ENCODE measurements at places on chromosomes 16 and 17.

- no peak for DNase-seq
Observed at GRCh38 chr16:86205521-86206245, 304.6 kb upstream of the FOXF1 start.

DNA sequence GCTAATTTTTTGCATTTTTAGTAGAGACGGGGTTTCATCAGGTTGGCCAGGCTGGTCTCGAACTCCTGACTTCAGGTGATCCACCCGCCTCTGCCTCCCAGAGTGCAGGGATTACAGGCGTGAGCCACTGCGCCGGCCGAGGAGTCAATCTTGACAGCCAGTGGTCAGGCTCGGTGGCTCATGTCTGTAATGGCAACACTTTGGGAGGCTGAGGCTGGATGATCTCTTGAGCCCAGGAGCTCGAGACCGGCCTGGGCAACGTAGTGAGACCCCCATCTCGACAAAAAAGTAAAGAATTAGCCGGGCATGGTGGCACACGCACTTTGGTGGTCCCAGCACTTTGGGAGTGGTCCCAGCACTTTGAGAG is 608 bp upstream of the PGS1 start:
- DNase-seq: no peak

DNA sequence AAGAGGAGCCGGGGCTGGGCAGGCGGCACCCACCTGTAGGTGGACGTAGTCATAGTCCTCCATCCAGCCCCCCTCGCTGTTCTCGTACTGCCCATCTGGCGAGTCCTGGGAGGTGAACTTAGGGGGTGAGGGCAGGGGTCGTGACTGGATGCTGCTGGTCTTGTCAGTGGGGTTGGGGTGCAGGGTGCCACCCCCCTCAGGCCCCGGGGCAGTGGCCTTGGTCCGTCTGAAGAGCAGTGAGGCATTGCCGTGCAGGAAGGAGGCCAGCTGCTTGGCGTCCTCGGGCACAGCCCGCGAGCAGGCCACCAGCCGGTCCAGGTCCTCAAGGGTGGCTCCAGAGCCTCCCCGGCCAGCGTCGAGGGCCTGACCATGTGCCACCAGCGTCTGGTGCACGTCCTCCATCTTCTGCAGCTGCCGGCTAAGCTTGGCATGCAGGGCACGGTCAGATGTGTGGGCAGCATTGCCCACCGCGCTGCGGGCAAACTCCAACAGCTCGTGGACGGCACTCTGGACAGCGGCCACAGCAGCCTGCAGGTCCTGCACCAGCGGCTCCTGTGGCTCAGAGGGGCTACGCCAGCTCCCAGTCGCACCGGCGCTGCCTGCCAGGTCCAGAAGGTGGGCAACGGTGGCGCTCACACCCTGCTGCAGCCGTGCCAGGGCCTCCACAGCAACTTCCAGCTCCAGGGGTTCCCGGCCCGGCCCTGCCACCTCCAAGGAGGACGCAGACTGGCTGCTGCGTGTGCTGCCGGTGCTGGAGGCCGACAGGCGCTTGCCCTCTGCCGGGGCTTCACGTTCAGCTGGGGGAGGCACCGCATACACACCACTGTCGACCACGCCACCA is 16.3 kb downstream of the CTRB1 start:
- no peak for DNase-seq

GRCh38 chr16:11667824-11668622 is at the start of gene SNN:
Gene SNN (plus strand): TSS chr16:11668455. CDS start chr16:11676060, 7,605 bp downstream.
- DNase-seq: peak; percentile 75

DNA sequence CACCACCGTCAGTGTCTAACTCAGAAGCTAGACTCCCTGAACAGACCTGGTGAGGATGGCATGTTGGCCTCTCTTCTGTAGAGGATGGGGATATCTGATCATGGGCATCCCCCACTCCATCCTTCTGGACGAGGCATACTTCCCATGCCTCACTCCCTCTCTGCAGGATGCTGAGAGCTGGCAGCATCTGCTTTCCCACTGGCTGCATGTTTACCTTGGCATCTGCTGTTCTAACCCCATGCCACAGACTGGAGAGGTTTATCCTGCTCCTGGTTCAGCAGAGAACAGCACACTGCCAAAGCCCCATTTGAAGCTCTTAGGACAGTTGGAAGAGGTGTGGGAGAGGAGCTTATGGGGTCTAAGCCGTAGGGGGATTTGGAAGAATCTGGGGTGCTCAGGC is 46.0 kb downstream of the YPEL2 start:
- DNase-seq: no peak

- no peak for DNase-seq
Observed at GRCh38 chr16:10906914-10907756, 30.1 kb downstream of the CIITA start.

DNA sequence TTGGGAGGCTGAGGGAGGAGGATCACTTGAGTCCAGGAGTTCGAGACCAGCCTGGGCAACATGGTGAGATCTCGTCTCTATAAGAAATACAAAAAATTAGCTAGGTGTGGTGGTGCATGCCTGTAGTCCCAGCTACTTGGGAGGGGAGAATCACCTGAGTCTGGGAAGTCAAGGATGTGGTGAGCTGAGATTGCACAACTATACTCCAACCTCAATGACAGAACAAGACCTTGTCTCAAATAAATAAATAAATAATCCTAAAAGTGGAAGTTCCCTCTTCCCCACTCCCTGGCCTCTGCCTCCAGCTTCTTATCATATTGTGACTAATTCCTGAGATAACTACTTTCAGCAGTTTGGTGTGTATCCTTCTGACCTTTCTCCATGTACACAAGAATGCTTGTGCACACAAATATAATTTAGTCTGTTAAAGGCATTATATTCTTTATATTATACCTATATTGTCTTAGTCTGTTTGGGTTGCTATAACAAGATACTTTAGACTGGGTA is 23.5 kb upstream of the DNAJA2 start:
- no peak for DNase-seq

- DNase-seq: no peak
Observed at GRCh38 chr17:70804161-70804560, 634.8 kb downstream of the KCNJ2 start.

GRCh38 chr17:65697661-65698060 is 136.2 kb upstream of the AXIN2 start:
- no peak for DNase-seq

- DNase-seq: no peak
Observed at GRCh38 chr16:14407786-14408399, 222.2 kb downstream of the PARN start.

GRCh38 chr16:57607676-57608461 is 20.6 kb upstream of the ADGRG1 start:
- no peak for DNase-seq

GRCh38 chr16:83037884-83038283 is 411.1 kb downstream of the CDH13 start:
- DNase-seq: no peak

- no peak for DNase-seq
Observed at GRCh38 chr17:67052720-67053437, 8.5 kb downstream of the CACNG1 start.

GRCh38 chr17:73910206-73910605 is 266.0 kb upstream of the SDK2 start:
- DNase-seq: no peak

- no peak for DNase-seq
Observed at GRCh38 chr16:69495821-69496220, 69.9 kb upstream of the NFAT5 start.

DNA sequence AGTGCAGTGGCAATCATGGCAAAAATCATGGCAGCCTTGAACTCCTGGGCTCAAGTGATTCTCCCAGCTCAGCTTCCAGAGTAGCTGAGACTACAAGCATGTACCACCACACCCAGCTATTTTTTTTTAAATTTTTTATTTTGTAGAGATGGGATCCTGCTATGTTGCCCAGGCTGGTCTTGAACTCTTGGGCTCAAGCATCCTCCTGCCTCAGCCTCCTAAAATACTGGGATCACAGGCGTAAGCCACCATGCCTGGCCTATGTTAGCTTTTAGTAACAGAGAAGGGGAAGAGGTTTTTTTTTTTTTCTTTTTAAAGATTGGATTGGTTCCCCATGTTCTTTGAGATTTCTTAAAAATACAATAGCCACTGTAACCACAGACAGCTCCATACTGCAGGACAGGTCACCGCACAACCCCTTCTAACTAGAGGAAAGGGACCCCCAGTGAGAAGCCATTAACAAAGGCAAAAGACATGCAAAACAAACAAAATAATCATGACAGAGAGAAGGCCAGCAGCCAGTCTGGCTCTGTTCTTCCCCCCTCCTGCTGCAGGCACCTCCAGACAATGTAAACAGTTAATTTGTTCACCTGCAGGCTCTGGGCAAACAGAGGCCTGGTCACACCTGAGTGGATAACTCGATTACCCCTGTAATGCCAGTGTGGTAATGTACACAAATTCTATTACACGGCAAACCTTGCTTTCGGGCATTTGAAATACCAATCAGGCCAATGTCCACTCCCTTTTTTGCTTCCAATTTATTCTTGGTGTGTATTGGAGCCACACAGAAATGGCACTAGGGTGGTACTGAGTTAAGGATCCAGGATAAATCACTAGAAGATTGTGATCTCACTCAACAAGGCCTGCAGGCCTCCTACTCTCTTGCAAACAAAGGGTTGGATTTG is 52.9 kb downstream of the SNX11 start:
- DNase-seq: no peak

GRCh38 chr16:46884513-46885293 is 541 bp downstream of the GPT2 start:
- no peak for DNase-seq

DNA sequence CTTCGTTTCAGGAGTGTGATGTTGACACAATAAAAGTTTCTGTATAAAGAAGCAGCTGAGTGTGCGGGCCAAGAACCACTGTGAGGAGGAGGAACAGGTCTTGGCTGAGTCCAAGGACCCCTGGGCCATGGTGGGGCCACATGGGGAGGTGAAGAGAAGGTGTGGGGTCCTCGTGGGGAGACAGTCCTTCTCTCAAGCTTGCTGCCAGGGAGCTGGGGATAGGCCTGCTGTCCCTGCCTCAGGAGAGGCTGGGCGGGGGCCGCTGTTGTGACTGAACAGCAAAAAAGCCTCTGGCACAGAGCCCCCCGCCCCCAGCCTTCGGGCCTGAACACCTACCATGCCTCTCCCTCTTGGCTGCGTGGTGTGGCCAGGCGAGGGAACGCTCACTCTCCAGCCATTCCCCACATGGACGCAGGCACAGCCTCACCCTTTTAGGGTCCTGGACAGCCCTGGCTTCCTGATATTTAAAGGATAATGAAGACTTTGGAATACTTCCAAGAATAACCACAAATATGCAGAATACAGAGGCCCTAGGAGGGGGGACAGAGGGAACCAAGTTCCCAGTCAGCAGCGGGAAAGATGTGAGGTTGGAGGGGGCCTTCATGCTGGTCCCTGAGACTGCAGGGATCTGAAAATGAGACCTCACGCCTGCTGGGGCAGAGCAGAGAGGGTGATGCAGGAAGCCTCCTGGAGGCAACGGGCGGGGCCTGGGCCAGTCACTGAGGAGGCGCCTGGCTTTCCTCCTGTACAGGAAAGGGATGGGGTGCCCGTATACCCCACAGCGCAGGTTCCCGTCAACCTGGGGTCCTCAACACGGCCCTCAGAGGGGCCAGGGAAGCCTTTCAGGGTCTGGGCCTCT is 100.0 kb upstream of the CREBBP start:
- no peak for DNase-seq

DNA sequence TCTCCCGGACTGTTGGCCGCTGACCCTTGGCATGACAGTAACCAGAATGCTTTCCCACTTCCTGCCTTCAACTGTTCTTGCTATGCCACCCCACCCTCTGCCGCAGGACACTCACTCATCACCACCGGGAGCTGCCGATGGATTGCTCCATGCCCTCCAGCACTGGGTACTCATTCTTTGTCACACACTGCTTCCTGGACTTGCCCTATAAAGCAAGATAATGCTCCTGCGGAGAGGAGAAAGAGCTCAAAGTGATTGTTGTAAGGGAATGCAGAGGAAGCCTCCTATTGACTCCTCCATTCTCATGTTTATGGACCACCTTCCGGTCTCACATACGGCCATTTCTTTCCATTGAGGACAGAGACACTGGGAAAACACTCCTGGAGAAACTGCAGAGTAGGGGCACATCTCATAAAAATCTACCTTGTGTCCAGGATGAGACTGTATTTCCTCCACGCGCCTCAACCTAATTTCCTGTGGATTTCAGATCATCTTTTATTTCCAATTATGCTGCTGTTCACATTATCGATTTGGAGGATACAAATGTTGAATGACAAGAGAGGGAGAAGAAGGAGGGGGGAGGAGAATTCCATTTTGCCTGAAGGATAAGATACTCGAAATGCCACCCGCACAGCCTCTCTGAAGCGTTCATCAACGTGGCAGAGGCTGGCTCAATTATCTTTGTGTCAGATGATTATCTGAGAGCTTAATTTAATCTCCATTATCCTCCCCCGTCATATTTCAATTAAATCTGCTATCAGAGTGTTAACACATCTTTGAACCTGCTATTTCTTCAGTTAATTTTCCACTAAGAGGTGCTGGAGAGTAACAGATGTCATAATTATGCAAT is 486.1 kb upstream of the SALL1 start:
- DNase-seq: no peak

DNA sequence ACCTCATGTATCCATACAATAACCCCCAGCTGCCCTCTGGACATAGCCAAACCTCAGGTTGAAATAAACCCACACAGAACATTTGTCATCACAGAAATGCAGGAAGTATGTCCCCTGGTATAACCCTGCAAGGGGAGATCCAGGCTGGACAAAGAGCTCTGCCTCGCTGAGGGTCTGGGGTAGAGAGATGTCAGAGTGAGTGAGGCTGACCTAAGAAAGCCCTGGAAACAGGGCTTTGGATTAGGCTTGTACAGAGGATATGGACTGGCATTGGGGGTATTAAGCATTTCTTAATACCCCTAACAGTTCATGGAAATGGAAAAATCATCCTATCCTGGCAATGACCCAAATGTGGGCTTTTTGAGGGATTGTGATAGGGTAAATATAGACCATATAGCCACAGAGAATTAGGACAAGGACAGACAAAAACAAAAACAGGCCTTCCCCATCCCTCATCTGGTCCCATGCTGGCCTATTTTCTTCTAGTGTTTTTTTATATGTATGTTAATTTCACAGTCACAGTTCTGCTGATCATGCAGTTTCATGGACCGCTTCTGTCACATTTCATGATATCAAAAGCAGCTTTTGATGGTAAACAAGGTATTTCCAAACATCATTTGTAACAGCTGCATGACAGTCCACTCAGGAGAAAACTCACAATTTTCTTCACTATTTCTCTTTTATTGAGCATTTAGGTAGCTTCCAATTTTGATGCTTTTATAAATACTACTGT is 26.1 kb downstream of the PLXDC1 start:
- no peak for DNase-seq

DNA sequence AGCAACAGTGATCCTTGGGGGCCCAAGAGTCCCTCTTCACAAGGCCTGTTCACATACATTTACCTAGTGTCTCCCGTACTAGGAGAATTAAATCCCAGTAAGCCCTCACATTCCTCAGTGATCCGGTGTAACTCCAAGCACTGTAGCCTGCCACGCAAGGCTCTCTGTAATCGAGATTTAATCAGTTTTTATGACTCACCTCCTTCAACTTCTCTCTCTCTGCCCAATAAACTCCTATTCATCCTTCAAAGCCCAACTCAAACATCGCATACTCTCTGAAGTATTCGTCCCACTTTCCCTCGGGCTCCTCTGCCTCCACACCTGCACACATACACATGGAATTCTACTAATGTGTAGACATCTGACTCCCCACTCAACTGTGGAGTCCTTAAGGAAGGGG is 141.8 kb downstream of the CMIP start:
- DNase-seq: no peak

- no peak for DNase-seq
Observed at GRCh38 chr16:74997042-74997491, 1.8 kb upstream of the ZNRF1 start.

Measured in stimulated activated CD4-positive, alpha-beta T cell treated with anti-CD3 and anti-CD28 coated beads, Interleukin-1b, Interleukin-23, amount 100 ng/mL, for 4 hours (primary cell).